Stomach (tissue), 19 donors: ENCODE measurements at places on chromosomes 7 and 10. TPM values are rescaled to one million over a fixed set of nuclear protein-coding genes. Genes with fewer than 3 reads are reported as not detected.

The NPFFR1 gene
- total RNA-seq: not detected

DNA sequence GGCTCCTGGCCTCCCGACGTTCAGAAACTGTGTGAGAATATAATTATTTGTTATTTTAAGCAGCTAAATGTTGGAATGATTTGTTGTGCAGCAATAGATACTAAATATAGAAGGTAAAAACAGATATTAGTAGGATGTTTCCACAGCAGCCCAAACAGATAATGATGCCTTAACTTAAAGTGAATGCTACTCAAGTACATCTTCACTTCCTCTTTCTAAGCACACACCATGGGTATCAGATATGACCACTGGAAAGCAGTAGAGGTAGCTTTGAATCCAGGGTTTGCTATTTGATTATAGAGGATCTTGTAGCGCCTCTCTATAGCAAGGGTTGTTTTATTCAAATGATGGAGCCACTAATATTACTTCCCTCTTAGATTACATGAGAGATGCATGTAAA is 38.2 kb upstream of the BET1 start:
- no peak overlapping the region for H3K4me3 ChIP-seq
- H3K36me3 ChIP-seq: no peaks in the 10 kb centered on the region
- no peaks in the 10 kb centered on the region for H3K4me1 ChIP-seq
- H3K27me3 ChIP-seq: no peaks in the 10 kb centered on the region
- no peak overlapping the region for H3K27ac ChIP-seq

- DNase-seq: no peak
- H3K4me1 ChIP-seq: no peaks in the 10 kb centered on the region
- no peak overlapping the region for H3K27ac ChIP-seq
Observed at GRCh38 chr7:50603287-50603686, 38.1 kb upstream of the DDC start.

- no peak for DNase-seq
- H3K36me3 ChIP-seq: no peaks in the 10 kb centered on the region
- peak overlapping the region; percentile 96 for H3K27ac ChIP-seq
- peaks cover 28% of the 10 kb centered on the region for H3K4me1 ChIP-seq
- H3K4me3 ChIP-seq: peak overlapping the region; percentile 68
Observed at GRCh38 chr10:6162589-6163356, 40.0 kb upstream of the PFKFB3 start.

DNA sequence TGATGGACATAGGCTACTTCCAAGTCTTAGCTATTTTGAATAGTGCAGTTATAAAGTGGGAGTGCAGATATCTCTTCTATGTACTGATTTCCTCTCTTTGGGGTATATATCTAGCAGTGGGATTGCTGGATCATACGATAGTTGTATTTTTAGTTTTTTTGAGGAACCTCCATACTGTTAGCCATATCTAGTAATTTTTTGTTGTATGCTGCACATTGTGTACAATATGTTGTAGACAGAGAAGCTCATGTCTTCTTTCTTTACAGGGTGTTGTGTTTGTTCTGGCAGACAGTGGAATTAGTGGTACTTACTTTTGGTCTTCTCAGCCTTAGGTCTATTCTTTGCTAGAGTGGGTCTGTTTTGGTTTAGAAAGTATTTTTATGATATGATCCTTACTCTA is 13.7 kb upstream of the DIP2C start:
- no peak overlapping the region for H3K27ac ChIP-seq
- no peaks in the 10 kb centered on the region for H3K36me3 ChIP-seq
- H3K4me3 ChIP-seq: no peak overlapping the region
- H3K4me1 ChIP-seq: no peaks in the 10 kb centered on the region
- H3K27me3 ChIP-seq: no peaks in the 10 kb centered on the region

- H3K4me3 ChIP-seq: no peak overlapping the region
- peaks cover 5% of the 10 kb centered on the region for H3K4me1 ChIP-seq
- no peaks in the 10 kb centered on the region for H3K27me3 ChIP-seq
- H3K36me3 ChIP-seq: no peaks in the 10 kb centered on the region
Observed at GRCh38 chr7:82162289-82162688, 281.3 kb downstream of the CACNA2D1 start.

- H3K4me1 ChIP-seq: peaks cover 21% of the 10 kb centered on the region
- H3K4me3 ChIP-seq: no peak overlapping the region
- peak; percentile 46 for DNase-seq
- H3K36me3 ChIP-seq: peaks cover 79% of the 10 kb centered on the region
Observed at GRCh38 chr7:44980393-44981034, 1.7 kb upstream of the MYO1G start.
